ENCODE measurements at places on chromosomes 6 and 20.

DNA sequence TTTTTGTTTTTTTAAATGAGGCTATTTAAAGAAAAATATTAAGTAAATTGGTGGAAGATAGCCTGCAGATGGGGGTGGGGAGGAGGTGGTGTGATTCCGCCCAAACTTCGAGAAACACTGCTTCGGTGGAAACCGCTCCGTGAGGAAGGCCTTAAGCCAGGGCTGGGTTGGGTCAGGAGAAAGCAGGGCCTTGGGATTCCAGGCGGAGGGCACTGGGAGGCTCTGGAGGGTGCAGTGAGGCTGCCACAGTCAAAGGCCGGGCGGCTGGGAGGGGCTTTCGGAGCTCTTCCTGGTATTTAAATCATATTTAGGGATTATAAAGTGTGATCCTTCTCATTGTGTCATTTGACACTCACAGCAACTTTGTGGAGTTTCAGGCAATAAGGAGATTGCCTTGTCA is 22.2 kb upstream of the SCRT2 start:
- DNase-seq: no peak

GRCh38 chr6:153976921-153977693 is 61.9 kb upstream of the OPRM1 start:
- no peak for DNase-seq

- DNase-seq: no peak
Observed at GRCh38 chr6:85516168-85516567, 66.3 kb downstream of the NT5E start.

GRCh38 chr6:149319422-149319821 is 1.9 kb downstream of the TAB2 start:
- no peak for DNase-seq

DNA sequence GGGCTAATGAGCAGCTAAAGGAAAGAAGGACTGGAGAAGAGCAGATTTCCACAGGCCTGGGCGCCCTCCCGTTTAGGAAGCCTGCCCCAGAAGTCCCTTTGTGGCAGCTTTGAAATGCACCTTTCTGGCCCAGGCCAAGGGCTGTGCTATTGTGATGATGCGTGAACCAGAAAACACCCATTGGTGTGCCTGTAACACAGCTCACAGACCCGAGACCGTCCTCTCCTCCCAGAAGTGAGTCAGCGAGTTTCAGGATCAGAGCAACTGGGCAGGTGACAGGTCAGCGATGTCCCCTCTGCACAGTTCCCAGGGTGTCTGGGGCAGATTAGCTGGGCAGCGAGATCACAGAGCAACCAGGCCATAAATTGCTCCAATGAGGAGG is 71.9 kb upstream of the SULF2 start:
- no peak for DNase-seq

DNA sequence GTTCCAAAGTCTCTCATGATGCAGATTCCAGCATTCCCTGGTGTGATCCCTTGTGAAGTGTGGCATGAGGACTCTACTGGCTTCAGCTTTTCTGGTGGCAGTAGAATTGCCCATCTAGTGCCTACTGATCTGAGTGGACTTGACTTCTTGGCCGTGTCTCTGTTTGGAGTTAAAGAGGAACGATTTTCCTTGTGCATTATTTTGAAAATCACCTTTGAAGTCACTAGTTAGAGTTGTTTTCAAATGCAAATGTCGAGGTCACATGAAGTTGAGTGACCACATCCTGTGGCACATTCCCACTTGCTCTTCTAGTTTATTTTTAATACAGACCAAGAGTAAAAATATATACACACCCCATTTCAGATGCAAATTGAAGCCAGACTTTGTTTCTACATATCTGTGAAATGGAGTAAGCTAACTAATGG is 270.7 kb upstream of the TAB2 start:
- DNase-seq: no peak

DNA sequence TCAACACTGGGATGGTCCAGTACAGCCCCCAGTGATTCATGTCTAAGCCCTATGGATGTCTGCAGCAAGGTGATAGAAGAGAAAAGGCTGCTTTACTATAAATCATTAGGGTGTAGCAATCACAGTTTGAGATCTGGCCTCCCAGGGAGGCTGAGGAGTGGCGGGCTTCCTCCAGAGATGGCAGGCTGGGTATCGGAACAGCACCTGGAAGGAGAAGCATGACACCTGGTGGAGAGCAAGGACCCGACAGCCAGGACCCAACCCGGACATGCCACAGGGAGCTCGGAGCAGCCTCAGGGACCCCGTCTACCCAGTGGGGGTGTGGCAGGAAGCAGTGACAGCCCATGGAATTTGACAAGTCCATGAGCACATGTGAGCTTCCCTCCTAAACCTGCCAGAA is 114.8 kb upstream of the CD93 start:
- no peak for DNase-seq

DNA sequence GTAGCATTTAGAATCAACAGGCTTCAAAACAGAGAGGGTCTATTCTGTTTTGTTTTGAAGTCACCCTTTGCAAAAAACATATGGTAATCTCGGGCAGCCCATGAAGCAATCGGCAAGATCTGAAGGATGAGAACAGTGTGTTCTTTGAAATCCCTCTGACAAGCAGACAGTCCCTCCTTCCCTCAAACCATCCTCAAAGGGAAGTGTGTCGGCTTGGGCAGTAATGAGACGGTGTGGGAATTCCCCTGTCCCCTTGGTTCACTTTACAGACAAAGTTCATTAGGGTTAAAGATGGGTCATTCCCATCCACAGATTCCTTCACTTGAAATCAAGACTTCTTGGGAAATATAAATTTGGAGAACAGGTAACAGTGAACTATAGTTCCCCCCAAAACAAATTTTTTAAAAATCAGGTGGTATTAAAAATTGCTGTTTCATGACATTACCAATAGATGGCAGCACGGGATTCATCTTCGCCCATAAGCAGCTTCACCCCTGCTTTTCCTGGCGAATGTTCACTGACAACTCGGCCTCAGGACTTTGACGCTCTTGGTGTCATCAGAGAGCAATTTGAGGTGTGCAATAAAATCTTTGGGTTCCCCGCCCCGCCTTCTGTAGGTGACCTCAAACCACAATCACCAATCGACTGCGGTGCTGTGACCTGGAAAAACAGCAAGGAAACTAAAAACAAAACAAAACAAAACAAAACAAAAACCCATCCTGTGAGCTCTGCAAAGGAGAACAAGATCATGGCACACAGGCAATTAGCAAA is 159.3 kb upstream of the TNFAIP3 start:
- DNase-seq: peak; percentile 26

DNA sequence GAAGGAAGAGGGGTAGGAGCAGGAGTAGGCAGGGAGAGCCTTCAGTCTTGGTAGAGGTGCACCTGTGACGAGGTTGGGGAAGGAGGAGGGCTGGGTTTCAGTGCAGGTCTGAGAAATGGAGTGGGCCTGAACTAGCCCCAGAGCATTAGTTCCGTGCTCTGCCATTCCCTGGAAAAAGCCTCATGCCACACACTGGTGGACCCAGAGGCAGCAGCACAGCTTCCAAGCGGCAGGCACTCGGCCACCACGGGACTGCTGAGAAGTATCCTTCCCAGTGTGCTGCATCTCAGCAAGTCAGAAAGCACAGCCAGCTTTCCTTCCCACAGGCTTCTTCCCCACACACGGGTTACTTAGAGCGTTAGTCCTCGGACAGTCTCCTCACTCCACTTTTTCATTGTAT is 77.3 kb upstream of the KIF25 start:
- DNase-seq: no peak

- DNase-seq: no peak
Observed at GRCh38 chr6:27854421-27854820, 57.8 kb downstream of the OR2B2 start.

- DNase-seq: no peak
Observed at GRCh38 chr6:163371129-163371528, 43.4 kb upstream of the QKI start.

- DNase-seq: no peak
Observed at GRCh38 chr6:94956910-94957309, 620.4 kb upstream of the MANEA start.

- no peak for DNase-seq
Observed at GRCh38 chr20:2022163-2022562, 28.3 kb upstream of the PDYN start.

- no peak for DNase-seq
Observed at GRCh38 chr20:36017048-36017951, 48.9 kb downstream of the CNBD2 start.

GRCh38 chr20:63843222-63843621 is 12.2 kb upstream of the ZBTB46 start:
- no peak for DNase-seq

DNA sequence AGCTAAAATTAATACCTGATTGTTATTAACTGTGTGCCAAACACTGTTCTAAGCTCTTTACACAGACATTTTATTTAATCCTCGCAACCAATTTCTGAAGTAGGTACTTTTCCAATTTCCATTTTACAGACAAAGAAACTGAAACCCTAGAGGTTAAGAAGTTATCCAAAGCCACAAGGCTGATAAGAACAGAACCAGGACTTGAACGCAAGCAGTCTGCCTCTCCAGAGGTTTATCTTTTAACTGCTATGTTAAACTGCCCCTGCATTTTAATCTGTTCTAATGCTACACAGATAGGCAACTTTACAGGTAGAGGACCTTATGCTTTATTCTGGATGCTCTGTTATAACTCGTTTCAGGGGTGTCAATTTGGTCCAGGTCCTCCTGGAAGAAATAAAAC is 118.2 kb downstream of the SLC16A10 start:
- no peak for DNase-seq

- no peak for DNase-seq
Observed at GRCh38 chr6:145213614-145214013, 521.7 kb downstream of the EPM2A start.

DNA sequence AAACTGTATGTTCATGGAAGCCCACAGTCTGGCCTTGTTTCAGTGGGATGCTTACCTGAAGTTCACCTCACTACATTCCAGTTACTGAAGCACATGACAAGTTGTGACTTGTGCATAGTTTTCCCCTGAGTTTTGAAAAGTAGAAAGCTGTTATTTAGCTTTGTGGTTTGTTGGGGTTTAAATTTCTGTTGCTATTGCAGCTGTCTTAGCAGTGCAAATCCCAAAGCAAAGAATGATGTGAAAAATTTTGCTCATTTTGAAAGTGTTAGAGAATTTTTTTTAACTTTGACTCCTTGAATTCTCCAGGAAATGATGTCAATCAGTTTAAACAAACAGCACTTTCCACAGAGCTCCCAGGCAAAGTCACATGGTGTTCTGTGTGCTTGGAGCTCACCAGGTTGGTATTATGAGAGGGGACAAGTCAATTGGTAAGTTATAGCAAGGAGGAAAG is 268.4 kb downstream of the ADGRG6 start:
- DNase-seq: no peak

- DNase-seq: peak; percentile 73
Observed at GRCh38 chr6:113855500-113856374, 1.4 kb upstream of the MARCKS start.

DNA sequence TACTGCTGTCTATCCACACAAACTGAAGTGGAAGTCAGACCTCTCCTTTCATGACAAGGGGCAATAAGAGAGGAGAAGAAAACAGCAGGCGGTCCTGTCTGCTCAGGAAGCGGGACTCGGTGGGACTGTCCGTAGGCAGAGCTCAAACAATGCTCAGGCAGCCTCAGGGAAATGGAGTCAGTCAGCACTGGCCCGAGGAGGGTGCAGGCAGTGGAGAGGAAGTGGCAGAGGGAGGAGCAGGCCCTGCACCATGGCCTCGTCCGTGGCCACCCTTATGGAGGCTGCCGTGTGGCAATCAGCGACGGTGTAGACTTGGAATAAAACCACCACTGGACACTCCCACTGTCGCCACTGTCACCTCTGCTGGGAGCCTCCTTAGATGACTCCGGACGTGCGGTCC is 19.6 kb downstream of the FOXC1 start:
- no peak for DNase-seq

DNA sequence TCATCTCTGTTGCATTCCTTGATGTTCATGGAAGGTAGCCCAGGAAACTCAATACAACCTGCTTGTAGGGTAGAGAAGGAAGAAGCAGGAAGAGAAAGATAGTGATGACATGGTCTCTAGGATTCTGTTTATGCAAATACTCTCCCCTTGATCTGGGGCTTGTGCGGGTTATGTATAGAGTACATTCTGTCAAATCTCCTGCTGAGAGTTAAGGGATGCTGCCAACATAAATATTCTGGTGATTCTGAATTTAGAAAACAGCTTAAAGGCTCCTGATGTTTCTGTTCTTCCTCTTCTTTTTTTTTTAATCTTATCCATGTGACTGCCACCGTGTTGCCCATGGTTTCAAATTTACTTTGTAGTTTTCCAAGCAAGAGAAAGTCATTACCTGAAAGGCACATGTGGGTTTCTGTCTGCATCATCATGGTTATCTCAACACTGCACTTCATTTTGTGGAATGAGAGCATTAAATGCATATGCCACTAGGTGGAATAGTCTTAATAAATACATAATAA is 150.6 kb downstream of the RPS12 start:
- peak; percentile 34 for DNase-seq

GRCh38 chr6:50831186-50831585 is 12.5 kb downstream of the TFAP2B start:
- DNase-seq: no peak

DNA sequence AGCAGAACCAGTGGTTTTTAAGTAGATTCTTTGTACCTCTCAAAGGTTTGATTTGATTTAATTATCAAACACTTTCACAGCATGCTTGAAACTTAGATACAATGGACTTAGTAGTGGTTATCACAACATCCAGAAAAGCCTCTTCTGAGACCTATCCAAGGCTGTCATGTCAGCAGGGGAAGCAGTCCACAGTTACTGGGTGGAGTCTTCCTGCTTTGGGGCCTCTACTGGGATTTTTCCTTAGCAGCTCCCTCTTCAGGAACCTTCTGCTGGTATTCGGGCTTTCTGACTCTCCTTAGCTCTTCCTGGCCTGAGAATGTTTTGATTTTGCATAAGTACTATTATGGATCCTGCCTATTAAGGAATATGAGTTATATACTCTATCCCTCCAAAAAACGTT is 36.0 kb downstream of the ARFGEF2 start:
- DNase-seq: no peak

DNA sequence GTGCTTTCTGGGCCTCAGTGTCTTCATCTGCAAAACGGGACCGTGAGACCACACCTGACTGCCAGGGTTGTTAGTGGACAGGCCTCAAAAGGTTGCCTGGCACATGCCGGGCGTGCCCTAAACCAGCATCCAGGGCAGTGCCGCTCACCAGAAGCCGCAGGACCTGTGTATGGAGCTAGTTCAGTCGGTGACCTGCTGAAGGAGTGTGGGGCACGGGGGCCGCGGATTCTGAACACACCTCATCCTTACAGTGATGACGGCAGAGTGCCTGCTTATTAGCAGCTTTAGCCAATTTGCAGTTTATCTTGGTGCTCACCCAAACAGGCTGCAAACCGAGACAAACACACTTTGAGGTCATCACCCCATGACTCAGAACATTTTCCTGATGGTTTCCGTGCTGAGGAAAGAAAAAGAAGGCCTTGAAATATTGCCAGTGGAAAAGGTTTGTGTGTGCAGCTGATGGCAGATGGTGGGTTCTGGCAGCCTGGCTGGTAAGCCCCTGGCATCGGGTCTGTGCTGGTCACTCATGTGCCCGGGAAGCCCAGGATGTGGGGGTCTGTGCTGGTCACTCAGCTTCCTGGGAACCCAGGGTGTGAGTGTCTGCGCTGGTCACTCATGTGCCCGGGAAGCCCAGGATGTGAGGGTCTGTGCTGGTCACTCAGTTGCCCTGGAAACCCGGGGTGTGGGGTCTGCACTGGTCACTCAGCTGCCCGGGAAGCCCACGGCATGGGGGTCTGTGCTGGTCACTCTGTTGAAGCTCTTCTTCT is 153.8 kb downstream of the ERMARD start:
- DNase-seq: no peak

GRCh38 chr6:11136809-11137208 is 25.3 kb upstream of the ERVFRD-1 start:
- no peak for DNase-seq

GRCh38 chr6:19602434-19603013 is 234.6 kb upstream of the ID4 start:
- peak; percentile 32 for DNase-seq

GRCh38 chr20:63232235-63233060 is 3.3 kb upstream of the BIRC7 start:
- DNase-seq: no peak
